ENCODE measurements at places on chromosomes 6 and 20.
A peak's percentile ranks its signal among the peaks of the same experiment; 100 is the strongest.

GRCh38 chr6:139161817-139162284 is 27.0 kb downstream of the HECA start:
- DNase-seq = no peak

- DNase-seq = peak; percentile 37
Observed at GRCh38 chr6:193773-194310, 98.4 kb upstream of the DUSP22 start.

GRCh38 chr6:118953391-118953790 is 18.4 kb upstream of the MCM9 start:
- DNase-seq = no peak

DNA sequence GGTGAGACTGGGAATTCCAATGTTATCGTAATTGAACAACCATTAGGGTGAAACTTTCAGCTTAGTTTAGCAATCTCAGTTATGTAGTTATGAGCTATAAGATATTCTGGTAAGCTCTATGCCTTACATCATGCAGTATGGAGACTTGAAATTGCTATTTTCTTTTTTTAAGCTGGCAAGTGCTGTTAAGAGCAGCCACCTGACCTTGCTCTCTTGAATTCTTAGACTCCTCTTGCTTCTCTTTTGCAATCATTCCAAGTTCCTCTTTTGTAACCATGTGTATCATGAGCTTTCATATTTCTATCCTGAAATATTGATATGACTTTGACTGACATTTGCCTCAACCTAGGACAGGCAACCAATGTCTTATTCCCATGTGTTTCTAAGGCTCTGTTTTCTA is 446.3 kb upstream of the SLC35B3 start:
- no peak for DNase-seq

DNA sequence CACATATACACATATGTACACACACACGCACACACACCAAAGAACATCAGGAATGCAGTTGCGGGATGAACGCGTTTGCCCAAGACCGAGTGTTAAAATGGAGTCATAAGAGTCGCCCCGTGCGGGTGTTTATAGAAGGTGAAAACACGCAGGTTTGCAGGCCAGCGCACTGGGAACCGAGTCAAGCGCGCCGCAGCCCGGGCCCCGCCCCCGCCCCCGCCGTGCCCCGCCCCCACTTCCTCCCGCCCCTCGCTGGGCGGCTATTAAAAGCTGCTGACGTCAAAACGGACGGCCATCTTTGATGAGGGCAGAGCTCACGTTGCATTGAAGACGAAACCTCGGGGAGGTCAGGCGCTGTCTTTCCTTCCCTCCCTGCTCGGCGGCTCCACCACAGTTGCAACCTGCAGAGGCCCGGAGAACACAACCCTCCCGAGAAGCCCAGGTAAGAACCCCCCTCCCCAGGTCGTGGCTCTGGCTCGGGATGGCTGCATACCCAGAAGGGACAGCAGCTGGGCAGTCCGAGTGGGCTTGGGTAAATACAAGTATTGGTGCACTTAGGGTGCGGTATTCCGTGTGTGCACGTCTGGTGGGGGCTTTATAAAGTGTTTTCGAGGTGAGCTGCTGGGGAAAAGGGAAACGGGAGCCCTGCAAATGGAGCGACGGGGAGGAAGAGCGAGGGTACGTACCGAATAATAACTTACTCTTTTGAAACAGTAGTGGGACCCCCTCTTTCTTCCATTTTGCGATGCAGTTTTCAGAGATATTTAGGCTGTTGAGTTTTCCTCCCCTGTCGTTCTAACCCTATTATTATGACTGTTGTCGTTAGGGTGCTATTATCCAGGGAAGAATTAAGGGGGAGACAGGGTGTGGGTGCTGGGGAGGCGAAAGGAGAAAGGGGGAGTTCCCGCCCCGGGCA is at the start of gene SNAP25:
Gene SNAP25 (plus strand): TSS at position 295 of the 916 bp plus-strand sequence. CDS start 56,662 bp downstream, outside the sequence.
- no peak for DNase-seq

GRCh38 chr20:55919319-55919718 is 86.0 kb downstream of the CBLN4 start:
- DNase-seq = no peak

DNA sequence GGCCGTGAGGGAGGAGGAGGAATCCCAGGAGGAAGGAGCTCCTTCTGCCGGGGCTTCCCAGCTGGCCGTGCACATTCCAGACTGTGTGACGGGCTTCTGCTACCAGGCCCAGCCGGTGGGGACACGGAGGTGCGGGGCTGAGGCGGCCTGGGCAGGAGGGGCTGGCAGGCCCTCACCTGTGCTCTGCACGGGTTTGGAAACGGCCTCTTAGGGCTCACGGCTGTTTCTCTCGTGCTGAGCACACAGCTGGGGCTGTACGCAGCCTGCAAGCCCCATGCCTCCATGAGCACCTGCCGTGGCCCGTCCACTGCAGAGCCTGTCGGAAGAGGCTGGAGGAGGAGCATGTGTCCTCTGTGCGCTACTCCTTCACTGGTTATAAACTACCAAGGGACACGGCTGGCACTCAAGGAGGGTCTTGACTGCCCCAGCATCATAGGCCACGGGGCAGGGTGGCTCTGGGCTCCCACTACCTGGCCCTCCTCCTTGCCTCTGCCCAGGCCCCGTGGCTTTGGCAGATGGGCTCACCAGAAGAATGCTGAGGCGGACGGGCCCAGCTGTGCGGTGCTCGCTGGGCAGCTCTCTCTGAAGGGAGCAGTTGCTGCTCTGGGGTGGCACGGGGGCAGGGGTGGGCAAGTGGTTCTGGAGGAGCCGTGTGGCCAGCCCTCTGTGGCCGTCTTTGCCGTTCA is 15.8 kb downstream of the NPEPL1 start:
- no peak for DNase-seq

- no peak for DNase-seq
Observed at GRCh38 chr20:19658137-19658536, 99.9 kb upstream of the RIN2 start.

- no peak for DNase-seq
Observed at GRCh38 chr6:107062691-107063090, 34.7 kb downstream of the MTRES1 start.

DNA sequence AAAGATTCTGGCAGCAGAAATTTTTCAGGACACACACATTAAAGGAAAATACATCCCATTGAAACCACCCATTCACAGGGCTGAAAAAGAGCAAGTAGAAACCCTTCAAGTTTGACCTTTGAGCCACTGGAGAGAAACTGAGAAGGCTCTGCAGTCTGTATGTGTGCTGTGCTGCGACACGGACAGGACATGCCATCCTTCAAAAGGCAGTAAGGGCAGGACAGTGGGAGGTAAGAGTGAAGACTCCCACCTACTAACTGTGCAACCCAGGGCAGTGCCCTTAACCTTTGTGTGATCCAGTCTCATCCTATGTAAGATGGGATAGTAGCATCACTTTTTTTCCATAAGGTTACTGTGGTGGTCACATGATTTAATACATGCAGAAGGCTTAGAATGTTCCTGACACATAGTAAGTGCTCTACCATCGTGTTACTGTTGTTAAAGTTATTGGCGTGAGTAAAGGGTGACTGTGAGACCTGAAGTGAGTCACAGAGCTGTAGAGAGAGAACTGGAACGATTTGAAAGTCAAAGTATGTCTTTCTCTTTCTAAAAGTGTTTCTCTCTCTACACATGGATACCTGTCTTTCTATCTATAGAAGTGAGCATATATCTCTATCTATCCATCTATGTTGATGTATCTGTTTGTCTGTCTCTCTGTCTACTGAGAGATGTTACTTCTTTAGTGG is 153.7 kb upstream of the OLIG3 start:
- DNase-seq = no peak

DNA sequence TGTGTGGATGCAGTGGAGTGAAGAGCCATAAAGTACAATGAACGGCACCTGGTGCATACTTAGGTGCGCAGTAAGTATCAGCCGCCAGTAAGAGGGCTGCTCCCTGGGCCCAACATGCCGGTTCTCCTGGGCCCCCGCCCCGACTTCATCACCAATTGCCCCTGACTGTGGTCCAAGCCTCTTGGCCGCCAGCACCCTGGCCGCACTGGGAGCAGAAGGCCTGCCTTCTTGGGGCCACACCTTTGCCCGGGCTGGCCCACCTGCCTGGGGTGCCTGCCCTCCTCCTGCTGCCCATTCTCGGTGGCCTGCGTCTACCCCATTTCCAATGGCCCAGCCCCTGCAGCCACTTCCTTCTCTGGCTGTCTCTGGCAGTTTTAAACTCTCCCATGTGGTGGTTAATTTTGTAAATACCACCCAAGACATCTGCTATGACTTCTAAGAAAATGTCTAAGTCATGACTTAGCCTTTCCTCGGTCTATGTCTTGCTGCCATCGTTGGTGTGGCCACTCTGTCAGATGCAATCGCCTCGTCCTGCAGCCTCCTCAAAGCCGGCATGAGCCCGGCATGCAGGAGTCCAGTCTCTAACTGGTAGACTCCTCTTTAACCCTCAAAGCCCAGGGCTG is 36.8 kb downstream of the PMEPA1 start:
- DNase-seq = no peak

DNA sequence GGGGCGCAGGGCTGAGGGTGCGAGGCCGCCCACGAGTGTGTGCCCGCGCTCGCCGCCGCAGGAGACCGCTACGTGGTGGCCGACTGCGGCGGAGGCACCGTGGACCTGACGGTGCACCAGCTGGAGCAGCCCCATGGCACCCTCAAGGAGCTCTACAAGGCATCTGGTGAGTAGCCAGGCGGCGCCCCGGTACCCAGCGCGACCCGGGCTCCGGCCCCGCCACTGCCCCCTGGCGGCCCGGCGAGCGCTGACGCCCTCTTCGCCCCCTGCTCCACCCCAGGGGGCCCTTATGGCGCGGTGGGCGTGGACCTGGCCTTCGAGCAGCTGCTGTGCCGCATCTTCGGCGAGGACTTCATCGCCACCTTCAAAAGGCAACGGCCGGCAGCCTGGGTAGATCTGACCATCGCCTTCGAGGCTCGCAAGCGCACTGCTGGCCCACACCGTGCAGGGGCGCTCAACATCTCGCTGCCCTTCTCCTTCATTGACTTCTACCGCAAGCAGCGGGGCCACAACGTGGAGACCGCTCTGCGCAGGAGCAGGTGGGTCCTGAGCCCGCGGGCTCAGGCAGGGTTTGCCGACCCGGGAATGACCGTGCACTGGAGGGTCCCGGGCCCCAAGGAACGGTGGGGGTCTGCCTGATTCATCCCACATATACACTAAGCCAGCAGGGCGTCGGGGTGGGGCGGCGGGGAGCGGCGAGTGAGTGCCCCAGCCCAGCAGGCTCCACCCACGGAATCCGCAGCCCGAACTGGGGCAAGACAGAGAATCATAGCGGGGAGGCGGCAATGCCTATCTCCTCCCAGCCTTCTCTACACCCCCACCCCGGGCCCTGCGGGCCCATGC is 17.4 kb downstream of the HSPA12B start:
- DNase-seq = no peak

- DNase-seq = no peak
Observed at GRCh38 chr6:134830940-134831339, 119.0 kb downstream of the ALDH8A1 start.

DNA sequence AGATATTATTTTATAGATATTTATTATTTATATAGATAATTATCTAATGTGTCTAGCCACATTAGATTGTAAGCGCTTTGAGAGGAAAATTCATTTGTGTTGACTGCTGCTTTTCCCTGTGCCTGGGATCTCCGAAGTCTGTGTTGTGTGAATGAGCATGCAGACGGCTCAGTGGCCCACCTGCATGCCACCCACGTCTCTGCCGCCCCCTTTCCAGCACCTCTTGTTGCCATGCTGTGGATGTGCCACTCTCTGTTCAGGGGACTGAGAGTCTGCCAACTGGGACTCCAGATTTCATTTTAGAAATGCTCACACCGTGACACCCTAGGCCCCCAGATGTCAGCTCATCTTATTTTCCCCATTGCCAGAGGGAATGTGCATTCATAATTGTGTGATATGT is 139.7 kb downstream of the JARID2 start:
- no peak for DNase-seq

GRCh38 chr6:155154158-155154830 is 109.5 kb upstream of the CLDN20 start:
- DNase-seq = no peak

- DNase-seq = no peak
Observed at GRCh38 chr6:33688006-33688405, 23.5 kb downstream of the UQCC2 start.

- no peak for DNase-seq
Observed at GRCh38 chr6:156337801-156338200, 439.4 kb upstream of the ARID1B start.

DNA sequence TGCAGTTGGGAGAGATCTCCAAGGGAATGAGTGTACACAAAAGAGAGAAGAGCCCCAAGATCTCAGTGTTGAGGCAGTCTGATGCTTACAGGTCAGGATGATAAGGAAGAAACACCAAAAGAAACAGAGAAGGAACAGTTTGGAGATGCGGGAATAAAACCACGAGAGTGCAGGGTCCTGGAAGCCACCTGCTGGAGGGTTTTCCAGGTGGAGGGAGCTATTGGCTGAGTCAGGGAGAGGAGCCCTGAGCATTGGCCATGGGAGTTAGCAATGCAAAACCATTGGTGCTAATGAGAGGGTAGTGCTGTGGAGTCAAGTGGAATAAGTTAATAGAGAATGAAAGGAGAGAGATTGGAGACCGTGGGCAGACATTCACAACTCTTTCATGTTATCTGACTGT is 39.2 kb upstream of the RIN2 start:
- no peak for DNase-seq

DNA sequence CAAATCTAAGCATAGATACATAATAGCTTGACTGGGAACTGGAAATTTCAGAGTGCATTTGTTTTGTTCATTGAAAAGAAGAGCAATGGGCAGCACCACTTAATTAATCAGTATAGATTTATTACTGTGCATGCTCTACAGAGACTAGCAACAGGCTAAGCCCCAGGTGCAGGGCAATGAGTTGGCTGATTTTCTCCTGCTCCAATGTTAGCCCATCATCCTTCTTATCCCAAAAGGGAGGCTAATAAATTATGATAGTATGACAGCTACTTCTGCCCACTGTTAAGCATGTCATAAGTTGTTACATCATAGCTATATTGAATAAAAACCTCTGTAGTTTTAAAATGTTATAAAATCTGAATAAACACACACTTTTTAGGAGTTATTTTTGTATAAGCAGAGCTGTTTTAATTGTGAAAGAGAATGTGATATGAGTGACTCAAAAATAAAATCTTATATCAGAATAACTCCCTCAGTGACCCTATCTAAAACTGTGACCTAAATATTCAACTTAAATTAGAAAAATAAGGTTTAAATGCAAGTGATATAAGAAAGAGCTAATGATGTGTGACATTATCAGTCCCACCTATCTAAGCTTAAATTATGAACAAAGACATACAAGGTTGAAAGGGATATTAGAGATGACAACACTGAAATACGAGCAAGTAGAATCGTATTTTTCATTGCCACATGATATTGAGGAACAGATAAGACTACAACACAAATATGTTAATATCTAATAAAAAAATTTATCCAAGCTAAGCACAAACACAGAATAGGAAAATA is 967.3 kb upstream of the ADGRB3 start:
- no peak for DNase-seq

DNA sequence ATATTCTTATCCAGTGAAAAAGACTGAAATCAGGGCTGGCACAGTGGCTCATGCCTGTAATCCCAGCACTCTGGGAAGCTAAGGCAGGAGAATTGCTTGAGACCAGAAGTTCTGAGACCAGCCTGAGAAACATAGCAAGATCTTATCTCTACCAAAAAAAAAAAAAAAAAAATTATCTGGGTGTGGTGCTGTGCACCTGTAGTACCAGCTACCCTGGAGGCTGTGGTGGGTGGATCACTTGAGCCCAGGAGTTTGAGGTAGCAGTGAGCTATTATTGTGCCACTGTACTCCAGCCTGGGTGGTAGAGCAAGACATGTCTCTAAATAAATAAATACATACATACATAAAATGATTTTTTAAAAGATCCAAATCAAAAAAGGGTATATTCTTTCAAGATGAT is 6.3 kb downstream of the CALHM6 start:
- no peak for DNase-seq

GRCh38 chr6:163237110-163237509 is 177.4 kb upstream of the QKI start:
- DNase-seq = no peak

GRCh38 chr20:1265226-1265915 is 723 bp upstream of the SNPH start:
- DNase-seq = no peak

All from stimulated activated CD4-positive, alpha-beta T cell treated with anti-CD3 and anti-CD28 coated beads, Interleukin-1b, Interleukin-23, amount 100 ng/mL, for 24 hours (primary cell).